Esophagus squamous epithelium (tissue), 5 donors: ENCODE measurements at places on chromosomes 5 and 9.
A peak's percentile ranks its signal among the peaks of the same experiment; 100 is the strongest.

GRCh38 chr5:40383749-40384651 lies 295.7 kb upstream of the PTGER4 start:
- no peak for DNase-seq

DNA sequence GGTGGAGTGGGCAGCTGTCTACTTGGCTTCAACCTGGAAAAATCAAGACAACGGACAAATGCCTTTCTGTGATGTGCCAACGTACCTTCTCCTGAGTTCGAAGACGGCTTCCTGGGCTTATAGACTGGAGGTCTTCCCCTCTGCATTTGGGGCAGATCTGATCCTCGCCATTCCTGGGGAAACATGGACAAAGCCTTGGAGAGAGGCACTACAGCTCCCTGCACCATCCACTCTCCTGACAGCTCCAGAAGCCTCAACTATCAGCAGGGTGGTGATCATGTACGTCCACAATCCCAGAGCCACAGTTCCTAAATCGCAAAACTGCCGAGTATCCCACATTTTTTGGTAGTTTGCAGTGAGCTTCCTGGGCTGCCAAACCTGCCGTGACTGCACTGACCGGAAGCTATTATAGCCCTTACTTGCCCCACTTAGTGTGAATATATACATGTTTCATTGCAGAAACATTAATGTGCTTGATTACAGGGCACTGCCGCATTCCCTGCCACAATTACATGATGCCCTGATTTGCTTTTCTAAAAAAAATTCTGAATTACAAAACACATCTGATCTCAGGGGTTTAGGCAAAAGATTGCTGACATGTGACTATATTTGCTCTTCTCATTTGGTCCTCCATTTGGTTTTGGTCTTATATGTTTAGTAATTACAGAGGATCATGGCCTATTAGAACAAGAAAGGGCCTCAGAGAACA lies 2.8 kb downstream of the TRAF1 start:
- DNase-seq: no peak

GRCh38 chr5:93611976-93612854 lies 29.2 kb downstream of the NR2F1 start:
- no peak for DNase-seq

- DNase-seq: no peak
Measured at GRCh38 chr5:149273950-149274349, 2.3 kb downstream of the AFAP1L1 start.

DNA sequence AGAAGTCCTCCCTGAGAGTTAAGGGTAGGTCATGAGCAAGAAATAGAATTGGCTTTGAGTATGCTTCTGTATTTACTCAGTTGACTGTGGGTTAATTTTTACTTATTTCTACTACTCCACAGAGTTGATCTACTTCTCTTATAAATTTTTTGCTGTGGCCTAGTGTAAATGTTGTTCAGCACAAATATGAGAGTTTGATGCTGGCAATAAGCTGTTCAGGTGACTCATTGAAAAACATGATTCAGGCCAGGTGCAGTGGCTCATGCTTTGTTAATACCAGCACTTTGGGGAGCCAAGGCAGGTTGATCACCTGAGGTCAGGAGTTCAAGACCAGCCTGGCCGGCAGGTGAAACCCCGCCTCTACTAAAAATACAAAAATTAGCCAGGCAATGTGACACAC lies 4.5 kb upstream of the CDK7 start:
- no peak for DNase-seq

GRCh38 chr5:166845044-166845443 lies 1446.4 kb upstream of the WWC1 start:
- no peak for DNase-seq

- DNase-seq: no peak
Measured at GRCh38 chr5:40615586-40616170, 64.0 kb upstream of the PTGER4 start.

GRCh38 chr9:80698725-80699410 lies 990.5 kb downstream of the TLE1 start:
- DNase-seq: no peak

DNA sequence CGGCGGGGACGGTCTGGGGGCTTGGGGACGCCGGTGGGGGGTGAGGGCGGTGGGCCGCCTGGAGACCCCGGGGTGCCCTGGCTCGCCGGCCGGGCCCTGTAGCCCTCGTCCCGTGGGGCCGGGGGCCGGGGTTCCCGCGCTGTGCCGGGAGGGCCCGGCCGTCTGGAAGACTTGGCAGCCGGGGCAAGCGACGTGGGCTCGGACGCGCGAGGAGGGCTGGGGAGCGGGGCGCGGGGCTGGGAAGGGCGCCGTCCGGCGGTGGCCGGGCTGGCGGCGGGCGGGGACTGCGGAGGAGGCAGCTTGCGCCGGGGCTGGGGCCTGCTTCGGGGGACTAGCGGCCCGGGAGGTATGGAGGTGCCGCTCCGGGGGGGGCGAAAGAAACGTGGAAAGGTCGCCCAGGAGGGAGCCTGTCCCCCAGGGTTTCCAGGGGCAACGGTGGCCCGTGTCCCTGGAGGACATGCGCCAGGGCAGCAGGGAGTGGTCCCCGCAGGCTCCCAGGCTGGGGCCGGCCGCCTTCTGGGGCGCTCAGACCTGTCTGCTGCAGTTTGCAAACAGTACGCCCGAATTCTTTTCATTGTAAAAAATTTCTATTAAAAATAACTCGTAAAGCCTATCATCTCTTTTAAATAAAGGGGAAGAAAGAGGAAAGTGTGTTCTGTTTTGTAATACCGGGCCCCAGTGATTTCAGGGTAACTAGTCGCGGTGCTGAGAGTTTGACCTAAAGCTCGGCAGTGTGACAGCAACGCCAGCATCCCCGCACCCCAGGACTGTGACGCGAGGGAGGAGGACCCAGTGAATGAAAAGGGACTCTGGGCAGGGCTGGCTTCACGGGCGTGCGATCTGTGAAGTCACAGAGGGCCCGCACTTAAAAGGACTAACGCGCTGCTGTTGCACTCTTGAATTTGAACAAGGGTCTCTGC lies 752 bp upstream of the ANKH start:
- peak; percentile 11 for DNase-seq

- DNase-seq: no peak
Measured at GRCh38 chr5:120134944-120135343, 329.2 kb upstream of the PRR16 start.

GRCh38 chr5:148911386-148911785 lies 85.0 kb downstream of the ADRB2 start:
- no peak for DNase-seq
